Breast epithelium (tissue), 4 donors: ENCODE measurements at places on chromosomes 3 and 15. TPM values are rescaled to one million over a fixed set of nuclear protein-coding genes. Genes with fewer than 3 reads are reported as not detected.

DNA sequence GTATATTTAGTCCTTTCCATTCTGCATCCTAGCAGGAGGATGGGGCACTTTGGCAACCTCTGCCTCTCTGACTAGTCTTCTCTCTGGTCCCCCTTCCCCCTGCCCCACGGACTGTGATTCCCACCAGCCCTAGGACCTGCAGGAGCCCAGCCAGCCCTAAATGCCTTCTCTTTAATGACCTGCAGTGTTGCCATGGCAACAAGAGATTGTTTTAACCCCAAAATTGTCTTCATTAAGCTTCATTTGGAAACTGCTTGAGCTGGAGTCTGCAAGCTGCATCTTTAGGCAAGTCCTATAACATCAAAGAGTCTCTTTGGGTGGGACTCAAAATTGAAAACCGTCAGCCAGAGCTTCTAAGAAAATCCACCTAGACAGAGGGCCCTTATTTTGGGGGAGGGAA lies 59.7 kb upstream of the ANKRD34C start:
- H3K27me3 ChIP-seq, result no peaks in the 10 kb centered on the region
- H3K4me3 ChIP-seq, result no peak overlapping the region
- H3K36me3 ChIP-seq, result no peaks in the 10 kb centered on the region
- no peak overlapping the region for H3K27ac ChIP-seq
- no peaks in the 10 kb centered on the region for H3K4me1 ChIP-seq
- no peak for DNase-seq

XXYLT1 gene
- 10.8 TPM for total RNA-seq

DNA sequence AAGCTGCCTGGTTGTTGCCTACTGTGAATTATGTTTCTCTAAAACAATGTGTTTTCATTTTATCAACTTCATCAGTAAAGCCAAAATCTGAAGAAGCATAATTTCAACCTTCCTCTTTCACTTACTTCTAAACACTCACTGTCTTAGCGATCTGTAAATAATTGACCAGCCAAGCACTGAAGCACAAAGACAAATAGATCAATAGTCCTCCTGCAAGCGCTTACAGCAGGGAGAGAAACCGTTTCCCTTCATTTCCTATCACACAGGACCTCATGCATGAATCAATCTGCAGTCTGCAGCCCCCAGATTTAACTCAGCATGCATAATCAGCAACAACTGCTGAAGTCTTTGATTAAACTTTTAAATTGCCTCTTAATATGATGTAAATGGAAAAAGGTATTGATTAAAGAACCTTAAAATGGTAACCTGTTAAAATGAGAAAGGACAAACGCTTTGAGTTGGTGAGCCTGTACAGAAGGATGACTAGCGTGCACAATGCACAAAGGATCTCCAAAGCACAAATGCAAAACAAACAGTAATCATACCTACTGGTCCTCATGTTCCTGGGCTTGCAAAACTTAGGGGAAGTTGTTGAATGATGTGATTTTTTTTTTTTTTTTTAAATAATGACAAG lies 370.2 kb upstream of the ZNF385D start:
- no peaks in the 10 kb centered on the region for H3K4me1 ChIP-seq
- no peaks in the 10 kb centered on the region for H3K27me3 ChIP-seq
- no peak overlapping the region for H3K4me3 ChIP-seq
- no peaks in the 10 kb centered on the region for H3K36me3 ChIP-seq

SMC4 gene
- 30.3 TPM for total RNA-seq

- no peak overlapping the region for H3K27ac ChIP-seq
- no peak overlapping the region for H3K4me3 ChIP-seq
- no peaks in the 10 kb centered on the region for H3K27me3 ChIP-seq
- no peaks in the 10 kb centered on the region for H3K36me3 ChIP-seq
- no peaks in the 10 kb centered on the region for H3K4me1 ChIP-seq
Observed at GRCh38 chr3:171851660-171852058, 8.5 kb downstream of the TMEM212 start.

PLCB2 gene
- total RNA-seq, result 4.3 TPM

DNA sequence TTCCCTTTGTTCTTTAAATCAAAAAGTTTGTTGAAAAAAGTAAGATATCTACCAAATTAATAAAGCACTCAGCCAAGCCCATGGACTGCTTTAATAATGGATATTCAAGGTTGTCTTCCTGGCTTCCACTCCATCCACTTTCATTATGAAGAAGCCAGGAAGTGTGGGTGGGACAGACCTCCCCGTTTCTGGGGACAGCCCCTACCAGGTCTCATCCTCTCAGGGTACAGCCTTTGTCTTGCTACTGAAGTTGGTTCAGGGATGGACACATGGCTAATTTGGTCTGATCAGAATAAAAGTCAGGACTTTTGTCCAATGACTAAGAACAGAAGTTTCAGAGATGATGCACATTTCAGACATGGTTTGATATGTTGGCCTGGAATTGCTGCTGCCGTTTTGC lies 32.6 kb downstream of the CCNB2 start:
- H3K36me3 ChIP-seq, result no peaks in the 10 kb centered on the region
- no peaks in the 10 kb centered on the region for H3K4me1 ChIP-seq
- no peaks in the 10 kb centered on the region for H3K27me3 ChIP-seq
- DNase-seq, result no peak

GPR87 gene
- 3.4 TPM for total RNA-seq

TICRR gene
- 0.16 TPM for total RNA-seq

GRCh38 chr3:69460034-69460433 lies 74.1 kb upstream of the FRMD4B start:
- no peaks in the 10 kb centered on the region for H3K36me3 ChIP-seq
- no peak for DNase-seq
- no peaks in the 10 kb centered on the region for H3K27me3 ChIP-seq
- H3K4me1 ChIP-seq, result no peaks in the 10 kb centered on the region
- no peak overlapping the region for H3K4me3 ChIP-seq
- no peak overlapping the region for H3K27ac ChIP-seq

DNA sequence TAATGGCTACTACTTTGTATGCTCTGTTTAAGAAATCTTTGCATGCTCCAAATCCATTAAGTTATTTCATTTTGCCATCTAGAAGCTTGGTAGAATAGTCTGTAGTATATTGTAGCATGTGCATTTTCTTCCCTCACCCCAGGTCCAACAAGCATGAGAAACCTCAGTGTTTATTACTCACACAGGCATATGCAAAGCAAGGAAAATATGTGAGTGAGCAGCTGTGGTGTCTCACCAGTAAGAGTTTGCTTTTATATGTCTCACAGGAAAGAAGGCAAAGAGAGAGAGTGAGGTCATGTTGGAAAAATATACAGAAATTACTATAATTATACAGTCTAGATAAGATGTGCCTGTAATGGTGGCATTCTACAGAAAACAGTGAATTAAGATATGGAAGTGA lies 312.5 kb downstream of the C3orf38 start:
- H3K27me3 ChIP-seq, result no peaks in the 10 kb centered on the region
- no peak for DNase-seq
- H3K27ac ChIP-seq, result no peak overlapping the region
- no peaks in the 10 kb centered on the region for H3K36me3 ChIP-seq
- H3K4me3 ChIP-seq, result no peak overlapping the region
- H3K4me1 ChIP-seq, result no peaks in the 10 kb centered on the region

GRCh38 chr15:91148243-91148642 lies 48.2 kb downstream of the SV2B start:
- no peak for DNase-seq
- no peaks in the 10 kb centered on the region for H3K4me1 ChIP-seq
- peaks cover 7% of the 10 kb centered on the region for H3K27me3 ChIP-seq
- H3K27ac ChIP-seq, result no peak overlapping the region

NMNAT3 gene
- 17.3 TPM for total RNA-seq

DNA sequence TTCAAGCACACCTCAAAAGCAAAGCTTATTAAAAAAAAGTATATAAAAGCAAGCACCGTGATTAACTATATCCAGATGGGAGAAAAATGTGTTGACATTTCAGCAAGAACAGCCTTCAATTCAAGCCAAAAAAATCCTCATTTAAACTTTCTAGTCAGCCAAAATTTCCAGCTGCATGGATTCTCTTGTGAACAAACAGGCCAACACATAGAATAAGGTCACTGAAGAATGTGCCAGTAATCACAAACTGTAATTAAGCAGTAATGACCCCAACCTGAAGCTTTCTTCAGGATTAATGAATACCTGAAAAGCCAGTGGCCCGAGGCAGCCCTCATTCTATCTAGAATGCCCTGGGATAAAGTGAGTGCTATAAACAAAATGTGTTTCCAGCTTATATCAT lies 130.7 kb upstream of the KCNMB2 start:
- no peaks in the 10 kb centered on the region for H3K4me1 ChIP-seq
- no peaks in the 10 kb centered on the region for H3K36me3 ChIP-seq
- H3K4me3 ChIP-seq, result no peak overlapping the region

LRRIQ4 gene
- total RNA-seq, result not detected

RTP1 gene
- not detected for total RNA-seq

GRCh38 chr15:28025413-28025812 lies 73.7 kb downstream of the OCA2 start:
- no peak overlapping the region for H3K27ac ChIP-seq
- H3K27me3 ChIP-seq, result no peaks in the 10 kb centered on the region
- DNase-seq, result no peak
- H3K4me1 ChIP-seq, result no peaks in the 10 kb centered on the region
- no peaks in the 10 kb centered on the region for H3K36me3 ChIP-seq

GRCh38 chr3:118400886-118401285 lies 633.8 kb downstream of the IGSF11 start:
- no peaks in the 10 kb centered on the region for H3K27me3 ChIP-seq
- no peaks in the 10 kb centered on the region for H3K4me1 ChIP-seq
- H3K4me3 ChIP-seq, result no peak overlapping the region
- no peak for DNase-seq
- H3K36me3 ChIP-seq, result no peaks in the 10 kb centered on the region
- H3K27ac ChIP-seq, result no peak overlapping the region

DNA sequence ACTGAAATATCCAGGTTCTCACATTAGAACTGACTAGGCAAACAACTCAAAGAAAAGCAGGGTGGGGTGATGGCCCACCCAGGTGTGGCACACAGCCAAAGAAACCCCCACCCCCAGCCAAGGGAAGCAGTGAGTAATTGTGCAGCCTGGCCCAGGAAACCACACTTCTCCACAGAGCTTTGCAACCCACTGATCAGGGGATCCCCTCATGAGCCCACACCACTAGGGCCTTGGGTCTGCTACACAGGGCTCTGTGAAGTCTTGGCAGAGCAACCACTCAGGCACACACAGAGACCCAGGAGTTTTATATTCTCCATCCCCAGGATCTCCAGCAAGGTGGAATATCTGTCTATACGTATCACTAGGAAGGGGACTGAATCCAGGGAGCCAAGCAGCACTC lies 22.2 kb upstream of the TRIM42 start:
- no peak overlapping the region for H3K27ac ChIP-seq
- DNase-seq, result no peak
- H3K4me3 ChIP-seq, result no peak overlapping the region
- H3K36me3 ChIP-seq, result no peaks in the 10 kb centered on the region

KLF15 gene
- 36.3 TPM for total RNA-seq

- peak; percentile 81 for DNase-seq
- no peaks in the 10 kb centered on the region for H3K27me3 ChIP-seq
- peaks cover 5% of the 10 kb centered on the region for H3K4me1 ChIP-seq
- H3K36me3 ChIP-seq, result no peaks in the 10 kb centered on the region
- H3K4me3 ChIP-seq, result no peak overlapping the region
- peak overlapping the region; percentile 68 for H3K27ac ChIP-seq
Observed at GRCh38 chr3:29453284-29454001, 172.6 kb downstream of the RBMS3 start.

DNA sequence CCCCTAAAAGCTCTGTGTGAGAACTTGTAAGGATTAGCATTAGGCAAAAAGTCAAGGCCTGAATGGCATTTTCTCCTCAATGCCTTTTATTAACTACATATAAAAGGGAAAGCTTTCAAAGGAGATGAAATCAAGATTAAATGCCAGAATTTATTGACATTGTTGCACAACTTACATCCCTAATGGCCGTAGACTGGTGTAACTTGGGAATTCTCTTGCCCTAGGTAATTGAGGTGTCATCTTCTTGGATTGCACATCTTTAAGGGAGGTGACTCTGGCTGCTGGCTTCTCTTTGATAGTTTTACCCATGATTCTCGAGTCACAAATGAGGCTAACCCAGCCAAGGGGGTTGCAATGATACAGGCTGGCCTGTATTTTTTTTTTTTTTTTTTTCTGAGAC lies 249.1 kb downstream of the TBL1XR1 start:
- no peaks in the 10 kb centered on the region for H3K27me3 ChIP-seq
- H3K4me1 ChIP-seq, result no peaks in the 10 kb centered on the region
- H3K4me3 ChIP-seq, result no peak overlapping the region
- no peaks in the 10 kb centered on the region for H3K36me3 ChIP-seq

GRCh38 chr15:75791337-75791713 lies 51.9 kb upstream of the UBE2Q2 start:
- DNase-seq, result no peak
- no peaks in the 10 kb centered on the region for H3K36me3 ChIP-seq
- H3K27ac ChIP-seq, result no peak overlapping the region
- no peak overlapping the region for H3K4me3 ChIP-seq
- H3K27me3 ChIP-seq, result no peaks in the 10 kb centered on the region

DNA sequence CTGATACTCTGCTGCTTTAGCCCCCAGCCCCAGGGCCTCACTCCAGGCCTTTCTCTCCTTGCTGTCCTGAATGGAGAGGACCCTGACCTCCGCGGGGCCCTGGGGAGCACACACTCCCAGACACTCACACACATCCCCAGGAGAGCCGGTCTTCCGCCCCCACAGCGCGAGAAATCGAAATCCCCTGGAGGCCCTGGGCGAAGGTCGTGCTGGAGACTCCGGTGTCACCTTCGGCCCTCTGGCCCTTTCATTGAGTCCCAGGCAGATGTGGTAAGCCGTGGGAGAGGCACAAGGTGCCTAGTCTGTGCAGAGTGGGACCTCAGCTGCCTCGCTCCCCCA lies 848 bp upstream of the GOLGA8B start:
- no peaks in the 10 kb centered on the region for H3K36me3 ChIP-seq
- H3K27ac ChIP-seq, result no peak overlapping the region
- H3K27me3 ChIP-seq, result no peaks in the 10 kb centered on the region
- peak overlapping the region; percentile 89 for H3K4me3 ChIP-seq
- H3K4me1 ChIP-seq, result peaks cover 4% of the 10 kb centered on the region
- no peak for DNase-seq

GRCh38 chr3:170490828-170491560 lies 72.3 kb downstream of the CLDN11 start:
- H3K36me3 ChIP-seq, result no peaks in the 10 kb centered on the region
- no peaks in the 10 kb centered on the region for H3K27me3 ChIP-seq
- H3K4me3 ChIP-seq, result no peak overlapping the region
- H3K4me1 ChIP-seq, result no peaks in the 10 kb centered on the region
- no peak for DNase-seq
- no peak overlapping the region for H3K27ac ChIP-seq

- no peaks in the 10 kb centered on the region for H3K4me1 ChIP-seq
- H3K4me3 ChIP-seq, result no peak overlapping the region
- DNase-seq, result no peak
- no peak overlapping the region for H3K27ac ChIP-seq
Observed at GRCh38 chr15:34610354-34610753, 26.9 kb upstream of the GOLGA8B start.
